NCI-H510A (cell line): ENCODE measurements at places on chromosomes 5 and 9.

DNA sequence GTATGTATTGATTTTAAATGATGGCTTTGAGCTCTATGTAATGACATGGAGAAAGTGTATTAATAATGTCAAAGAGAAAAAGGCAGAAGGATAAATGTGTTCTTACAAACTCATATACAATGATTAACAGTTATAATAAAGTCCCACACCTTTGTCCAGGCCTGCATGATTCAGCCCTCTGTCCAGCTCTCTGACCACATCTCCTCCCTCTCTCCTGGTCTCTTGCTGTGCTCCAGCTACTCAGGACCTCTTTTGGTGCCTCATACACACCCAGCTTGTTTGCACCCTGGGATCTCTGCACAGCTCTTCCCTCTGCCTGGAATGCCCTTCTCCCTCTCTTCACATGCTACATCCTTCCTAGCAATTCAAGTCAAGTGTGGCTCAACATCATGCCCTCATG is 37.5 kb upstream of the DMRT1 start:
- no peak for DNase-seq

- no peak for DNase-seq
These were observed 13.6 kb upstream of the MAST4 start for GRCh38 chr5:66582499-66583165.

- no peak for DNase-seq
These were observed 86.9 kb upstream of the PITX1 start for GRCh38 chr5:135120951-135121350.

DNA sequence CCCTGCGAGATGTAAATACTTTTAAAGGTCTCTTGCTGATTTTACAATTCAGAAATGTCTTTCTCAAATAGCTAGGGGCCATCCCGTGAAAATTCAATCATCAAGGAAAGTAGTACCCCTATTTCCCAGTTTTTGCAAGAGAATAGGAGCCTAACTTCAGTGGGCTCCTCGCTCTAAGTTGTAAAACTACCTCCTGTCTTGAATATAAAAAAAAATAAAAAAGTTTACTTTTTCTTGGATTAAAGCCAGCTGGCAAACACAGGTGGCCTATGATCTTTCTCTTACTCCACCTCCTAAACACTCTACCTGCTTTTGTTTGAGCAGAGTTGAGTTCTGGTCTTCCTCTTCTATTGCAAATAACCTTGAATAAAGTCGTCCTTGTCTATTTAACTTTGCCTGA is 79.4 kb downstream of the SLCO4C1 start:
- no peak for DNase-seq

DNA sequence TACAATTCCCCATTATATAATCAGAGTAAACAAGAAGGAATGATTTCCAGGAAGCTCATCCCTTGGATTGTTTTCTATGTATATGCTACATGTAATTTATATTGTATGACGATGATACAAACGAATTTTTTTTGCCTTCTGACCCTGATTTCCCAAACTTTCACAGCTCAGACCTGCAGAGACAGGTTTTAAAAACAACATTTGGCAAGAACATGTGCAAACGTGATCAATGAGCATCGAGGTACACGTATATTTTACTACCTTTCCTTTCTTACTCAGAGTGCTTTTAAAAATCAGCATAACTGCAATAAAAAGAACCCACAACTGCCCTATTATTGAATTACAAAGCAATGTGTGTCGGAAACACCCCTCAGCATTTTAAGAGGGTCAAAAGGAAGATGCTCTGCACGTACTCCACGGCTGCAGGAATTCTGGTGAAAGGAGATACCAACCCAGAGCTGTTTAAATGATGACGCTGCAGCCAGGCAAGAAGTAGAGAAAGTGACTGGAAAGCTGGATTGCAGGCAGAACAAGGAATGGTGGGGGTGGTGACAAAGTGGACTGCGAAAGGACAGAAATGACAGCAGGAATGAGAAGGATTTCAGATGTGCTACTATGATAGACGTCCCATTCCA is 533.5 kb downstream of the RAB3C start:
- no peak for DNase-seq

GRCh38 chr9:114336699-114337395 is 7.2 kb downstream of the ORM2 start:
- DNase-seq: no peak

DNA sequence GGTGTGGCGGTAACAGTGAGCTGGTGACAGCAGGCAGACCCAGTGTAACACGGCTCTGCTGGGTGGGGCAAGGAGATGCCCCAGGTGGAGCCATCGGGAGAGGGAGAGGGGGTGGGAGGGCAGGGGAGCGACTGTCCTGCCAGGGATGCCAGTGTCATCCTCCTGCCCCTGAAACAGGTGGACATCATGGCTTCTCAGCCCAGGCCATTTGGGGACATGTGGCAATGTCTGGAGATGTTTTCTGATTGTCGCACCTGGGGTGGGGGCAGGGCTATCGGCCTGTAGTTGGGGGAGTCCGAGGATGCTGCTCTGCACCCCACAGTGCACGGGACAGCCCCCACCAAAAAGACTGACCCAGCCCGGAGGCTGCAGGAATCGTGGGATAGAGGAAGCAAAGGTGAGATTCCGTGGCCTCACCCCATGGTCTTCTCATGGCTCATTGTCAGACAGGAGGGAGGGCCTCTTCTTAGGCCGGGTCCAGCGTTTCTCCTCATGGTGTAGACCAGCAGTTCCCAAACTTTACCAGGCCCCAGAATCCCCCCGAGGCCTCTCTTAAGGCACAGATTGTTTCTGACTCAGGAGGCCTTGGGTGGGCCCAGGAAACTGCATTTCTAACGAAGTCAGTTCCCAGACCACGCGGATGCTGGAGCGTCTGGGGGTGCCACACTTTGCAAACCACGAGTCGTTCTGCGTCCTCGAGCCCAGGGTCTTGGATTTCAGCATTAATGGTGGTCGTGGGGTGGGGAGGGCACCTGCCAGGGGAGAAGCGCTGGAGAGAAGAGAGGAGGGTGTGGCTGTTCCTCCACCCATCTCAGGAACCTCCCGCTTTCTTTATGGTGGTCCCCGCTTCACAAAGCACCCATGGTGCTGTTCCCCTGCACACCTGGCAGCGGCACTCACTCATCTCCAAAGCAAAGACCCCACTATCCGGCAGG is 11.0 kb downstream of the COL5A1 start:
- no peak for DNase-seq

- DNase-seq: no peak
These were observed 46.0 kb upstream of the COL15A1 start for GRCh38 chr9:98897745-98898144.

- DNase-seq: no peak
These were observed 323.4 kb downstream of the CSNK1G3 start for GRCh38 chr5:123835421-123835820.

DNA sequence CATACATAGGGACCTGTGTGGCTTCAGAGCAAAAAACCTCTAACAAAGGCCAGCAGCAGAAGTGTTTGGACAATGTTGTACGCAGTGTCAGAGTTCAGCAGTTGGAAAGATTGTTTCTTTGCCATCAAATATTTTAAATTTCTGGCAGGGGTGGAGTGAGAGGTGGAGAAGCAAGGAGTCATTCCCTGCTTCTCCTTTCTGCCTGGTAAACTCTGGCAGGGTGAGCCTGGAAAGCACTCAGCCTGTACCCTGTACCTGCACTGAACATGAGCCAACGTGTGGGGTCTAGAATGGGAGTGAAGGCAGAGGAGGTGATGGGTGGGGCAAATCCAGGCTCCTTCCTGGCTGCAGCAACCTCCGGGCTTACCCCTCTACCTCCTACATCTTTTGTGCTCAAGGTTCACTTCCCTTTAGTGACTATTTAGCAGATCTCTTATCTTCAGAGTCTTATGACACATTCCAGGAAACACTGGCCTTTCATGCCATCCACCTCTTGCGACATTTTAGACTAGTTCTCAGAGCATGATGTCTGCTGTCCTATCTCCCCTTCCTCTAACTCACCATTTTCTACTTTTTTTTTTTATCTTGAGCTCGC is 445.0 kb upstream of the PIK3R1 start:
- no peak for DNase-seq

DNA sequence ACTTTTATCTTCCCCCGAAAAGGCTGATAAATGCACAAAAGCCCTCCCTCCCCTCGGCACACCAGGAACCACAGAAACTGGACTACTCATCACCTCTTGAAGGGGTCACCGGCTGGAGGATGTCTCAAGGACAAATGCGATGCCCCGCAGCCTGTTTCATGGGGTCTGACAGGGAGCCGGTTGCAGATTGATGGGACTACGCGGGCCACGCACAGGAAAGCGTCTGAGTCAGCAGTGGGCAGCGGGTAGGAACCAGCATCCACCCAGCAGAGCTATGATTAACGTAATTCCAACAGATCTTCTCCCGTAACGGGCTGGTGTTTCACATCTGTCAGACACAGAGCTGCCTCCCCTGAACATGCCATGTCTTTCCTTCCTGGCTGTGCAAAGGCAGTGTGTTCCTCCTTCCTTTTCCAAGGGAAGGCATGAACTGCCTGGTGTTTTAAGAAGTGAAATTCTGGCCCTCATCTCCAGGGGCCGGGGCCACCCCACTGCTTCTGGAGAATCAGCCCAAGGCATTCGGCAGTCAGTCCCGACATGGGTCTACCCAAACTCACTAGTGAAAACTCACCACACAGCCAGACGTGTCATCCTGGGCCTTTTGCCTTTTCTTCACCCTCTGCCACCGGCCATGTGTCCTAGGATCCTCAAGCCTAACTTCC is 144.4 kb upstream of the PHYKPL start:
- no peak for DNase-seq

GRCh38 chr9:4371108-4371507 is 71.2 kb upstream of the GLIS3 start:
- no peak for DNase-seq

DNA sequence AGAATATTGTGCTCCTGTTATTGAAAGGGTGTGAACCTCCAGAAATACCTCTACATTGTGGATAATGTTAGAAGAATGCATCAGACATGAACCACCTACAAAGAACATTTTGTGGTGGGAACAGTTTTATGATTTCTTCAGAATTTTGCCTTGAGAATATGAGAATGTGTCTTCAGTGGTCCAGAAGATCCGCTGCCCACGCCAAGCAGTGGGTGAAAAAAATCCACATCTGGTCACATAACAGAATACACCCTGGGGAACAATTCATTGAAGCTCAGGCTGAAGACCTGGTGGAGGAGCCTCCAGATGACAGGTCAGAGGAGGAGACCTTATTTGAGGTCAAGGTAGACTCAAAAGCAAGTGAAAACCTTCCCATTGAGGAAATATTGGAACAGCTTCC is 69.1 kb downstream of the DEPDC1B start:
- DNase-seq: no peak
